Fibroblast of the conjunctiva (primary cell): ENCODE measurements at places on chromosomes 1 and 21.

DNA sequence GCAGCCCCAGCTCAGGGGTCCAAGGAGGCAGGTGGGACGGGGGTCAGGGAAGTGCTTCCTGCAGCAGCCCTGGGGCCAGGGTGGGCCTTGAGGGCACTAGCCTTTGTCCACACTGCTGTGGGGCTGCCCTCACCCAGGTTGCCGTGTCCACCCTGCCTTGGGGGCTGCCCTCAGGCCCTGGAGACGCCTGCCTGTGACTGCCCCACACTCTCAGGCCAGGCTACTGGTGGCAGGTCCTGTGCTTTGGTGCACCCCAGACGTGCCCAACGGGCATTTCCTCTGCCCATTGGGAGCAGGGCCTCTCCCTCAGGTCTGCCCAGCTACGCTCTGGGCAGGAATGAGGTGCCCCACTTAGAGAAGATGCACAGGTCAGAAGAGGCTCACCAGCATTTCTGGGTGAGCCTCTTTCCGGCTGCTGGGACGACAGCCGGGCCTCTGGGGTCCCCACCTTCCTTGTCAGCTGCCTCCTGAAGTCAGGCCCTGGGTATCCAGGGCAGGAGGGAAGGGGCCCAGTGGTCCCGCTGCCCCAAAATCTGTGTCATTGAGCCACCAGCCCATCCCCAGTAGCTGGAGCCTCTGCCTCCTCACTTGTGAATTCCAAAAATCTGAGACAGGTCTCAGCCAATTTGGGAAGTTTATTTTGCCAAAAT is 2.7 kb upstream of the MMEL1 start:
- DNase-seq: no peak

DNA sequence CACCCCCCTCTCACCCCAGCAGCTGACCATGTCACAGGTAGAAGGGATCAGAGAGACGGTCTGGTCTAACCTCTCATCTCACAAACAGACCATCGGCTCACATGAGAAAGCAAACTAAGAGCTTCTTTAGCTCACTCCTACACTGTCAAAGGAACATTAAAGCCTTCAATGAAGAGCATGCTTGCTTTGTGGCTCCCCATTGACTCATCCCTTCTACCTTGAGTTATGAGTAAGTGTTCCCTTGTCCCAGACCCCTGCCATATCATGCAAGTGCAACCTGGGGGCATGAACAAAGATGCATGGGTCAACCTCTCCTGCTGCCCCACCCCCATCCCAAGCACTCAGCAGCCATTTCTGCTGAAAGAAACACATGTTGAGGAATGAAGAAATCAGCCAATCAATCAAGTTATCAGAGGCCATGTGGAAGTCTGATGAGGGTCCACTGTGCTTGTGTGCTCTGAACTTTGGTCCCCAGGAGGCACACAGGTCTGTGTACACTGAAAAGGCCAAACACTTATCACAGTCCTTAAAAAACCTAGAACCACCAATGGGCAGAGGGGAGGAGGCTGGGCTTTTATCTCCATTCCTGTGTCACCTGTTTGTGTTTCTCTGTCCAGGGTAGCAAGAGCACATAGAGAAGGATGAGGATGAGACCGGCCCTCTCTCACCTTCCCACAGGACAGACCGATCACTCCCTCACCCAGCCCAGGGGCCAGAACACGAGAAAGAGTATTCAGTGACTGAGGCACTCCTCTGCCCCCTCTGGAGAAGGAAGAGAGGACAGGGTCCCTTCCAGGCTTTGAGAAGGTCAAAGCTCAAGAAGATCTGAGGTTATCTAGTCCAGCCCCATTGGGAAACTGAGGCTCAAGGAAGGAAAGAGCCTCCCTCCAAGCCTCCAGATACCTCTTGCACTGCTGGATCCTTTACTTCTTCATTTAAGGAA is 9.5 kb downstream of the ETNK2 start:
- DNase-seq: no peak

GRCh38 chr1:201307231-201307630 is 23.9 kb downstream of the PKP1 start:
- no peak for DNase-seq

GRCh38 chr1:167111868-167112709 is 18.2 kb downstream of the STYXL2 start:
- DNase-seq: no peak

- no peak for DNase-seq
Measured at GRCh38 chr1:1594602-1595260, 5.2 kb downstream of the FNDC10 start.

GRCh38 chr1:226211181-226211821 is 12.2 kb upstream of the MIXL1 start:
- no peak for DNase-seq
